ENCODE measurements at places on chromosomes 4 and X.

DNA sequence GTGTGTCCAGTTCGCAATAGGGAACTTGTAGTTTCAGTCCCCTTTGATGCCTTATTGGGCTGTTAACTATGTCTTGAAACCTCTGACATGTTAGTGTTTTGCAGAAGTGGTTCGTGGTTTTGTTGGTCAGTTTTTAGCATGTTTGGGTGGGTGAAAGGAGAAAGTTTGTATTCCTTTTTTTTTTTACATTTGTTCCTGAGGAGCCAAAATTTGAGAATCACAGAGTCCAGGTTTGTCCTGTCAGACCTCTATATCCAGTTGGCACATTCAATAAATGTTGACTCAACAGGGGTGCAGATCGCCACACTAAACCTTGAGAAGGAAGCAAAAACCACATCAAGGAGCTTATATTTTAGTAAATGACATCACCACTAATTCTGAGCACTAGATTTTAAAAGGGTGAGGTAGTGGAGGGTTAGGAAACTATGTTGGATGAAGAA lies 26.2 kb downstream of the DLG3 start:
- DNase-seq = no peak

- DNase-seq = no peak
These were observed 99.3 kb upstream of the GRPR start for GRCh38 chrX:16023790-16024734.

DNA sequence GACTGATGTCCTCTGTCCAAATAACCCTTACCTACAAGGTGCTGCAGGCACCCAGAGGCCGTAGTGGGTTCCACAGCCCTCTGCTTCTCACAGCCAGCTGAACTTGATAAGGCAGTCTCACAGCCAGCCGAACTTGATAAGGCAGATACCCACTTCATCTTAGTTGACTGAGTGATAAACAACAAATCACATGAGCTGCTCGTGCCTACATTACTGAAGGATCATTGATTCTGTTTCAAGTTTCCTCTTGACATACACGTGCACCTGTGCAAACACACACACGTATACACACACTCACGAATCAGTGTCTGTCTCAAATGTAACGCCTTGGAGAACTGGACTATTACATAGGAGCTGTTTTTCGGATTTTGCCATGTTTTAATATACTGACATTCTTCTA lies 276.3 kb downstream of the DCTD start:
- DNase-seq = no peak

GRCh38 chr4:105936901-105937300 lies 41.6 kb downstream of the NPNT start:
- no peak for DNase-seq

DNA sequence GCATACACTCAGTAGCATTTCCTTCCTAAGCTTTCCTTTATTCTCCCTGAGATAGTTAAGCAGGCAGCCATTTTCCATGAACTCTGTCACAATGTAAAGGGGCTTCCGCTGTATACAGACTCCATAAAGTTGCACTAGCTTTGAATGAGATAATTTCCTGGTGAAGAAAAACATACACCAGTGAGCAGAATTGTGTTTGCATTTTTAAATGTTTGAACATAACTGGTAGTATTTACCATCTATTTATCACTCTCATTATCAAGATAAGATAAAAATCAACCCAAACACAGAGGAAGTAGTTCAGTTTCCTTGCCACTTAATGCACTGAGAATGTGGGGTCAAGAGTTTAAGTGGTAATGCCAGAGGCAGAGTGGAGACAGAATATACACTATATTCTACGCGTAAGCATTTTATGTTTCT lies 54.1 kb downstream of the TXK start:
- DNase-seq = no peak

DNA sequence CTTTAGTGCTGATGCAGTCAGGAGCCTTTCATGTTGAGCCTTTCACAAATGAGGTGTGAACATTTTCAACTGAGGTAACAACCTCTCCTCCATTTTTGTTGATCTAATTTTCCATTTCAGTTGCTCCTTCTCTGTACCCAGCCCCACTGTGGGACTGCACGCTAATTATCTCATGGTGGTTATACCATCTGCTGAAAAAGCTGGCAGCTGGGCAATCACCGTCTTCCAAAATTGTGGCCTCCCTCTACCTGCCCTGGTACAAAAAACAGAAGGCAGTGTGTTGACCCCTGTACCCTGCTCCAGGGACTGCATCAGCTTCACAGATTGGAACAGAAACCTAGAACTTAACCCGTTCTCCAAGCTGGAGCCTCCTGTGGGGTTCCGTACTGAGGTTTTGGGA lies 72.4 kb upstream of the LONRF3 start:
- no peak for DNase-seq

DNA sequence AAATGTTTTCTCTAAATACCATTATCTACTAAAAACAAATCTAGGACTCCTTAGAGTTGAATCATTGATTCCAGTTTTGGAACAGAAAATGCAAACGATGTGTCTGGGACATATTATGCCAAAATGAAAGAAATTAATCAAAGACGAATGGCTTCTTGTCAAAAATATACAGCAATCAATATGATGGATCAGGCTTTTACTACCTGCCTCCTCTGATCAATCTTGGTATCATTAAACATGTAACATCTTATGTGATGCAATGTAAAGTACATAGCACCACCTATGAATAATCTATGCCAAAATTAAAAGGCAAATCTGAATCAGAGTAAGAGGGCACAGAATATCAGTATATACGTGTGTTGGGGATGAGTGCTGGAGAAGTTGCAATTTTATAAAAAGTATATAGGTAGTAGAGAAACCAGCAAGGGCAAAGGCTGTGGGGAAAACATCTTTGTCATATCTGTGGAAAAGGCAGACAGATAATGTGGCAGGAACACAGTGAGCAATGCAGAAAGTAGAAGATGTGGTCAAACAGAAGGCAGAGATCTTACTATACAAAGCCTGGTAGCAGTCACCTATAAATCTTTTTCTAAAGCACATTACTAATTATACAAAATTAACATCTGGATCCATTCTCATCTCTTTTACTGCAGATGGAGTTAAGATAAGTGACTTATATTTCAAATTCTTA lies 152.7 kb downstream of the ANTXR2 start:
- no peak for DNase-seq

DNA sequence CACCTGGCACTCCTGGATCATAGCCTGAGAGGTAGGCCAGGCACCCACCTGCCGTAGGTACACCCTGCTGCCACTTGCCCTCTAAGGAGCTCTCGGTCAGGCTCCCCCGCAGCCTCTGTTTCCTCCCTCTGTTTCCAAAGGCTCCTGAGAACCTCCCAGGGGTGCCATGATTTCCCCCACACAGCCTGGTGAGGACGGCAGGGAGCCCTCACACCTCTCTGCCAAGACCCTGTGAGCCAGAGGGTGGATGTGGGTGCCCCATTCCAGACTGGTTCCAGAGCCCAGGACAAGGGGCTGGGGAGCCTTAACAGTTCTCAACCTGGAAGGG lies 1.6 kb upstream of the ABLIM2 start:
- no peak for DNase-seq

GRCh38 chrX:120457766-120458180 lies 11.3 kb downstream of the LAMP2 start:
- no peak for DNase-seq

- no peak for DNase-seq
These were observed 69.9 kb upstream of the WDR1 start for GRCh38 chr4:10186228-10187214.

DNA sequence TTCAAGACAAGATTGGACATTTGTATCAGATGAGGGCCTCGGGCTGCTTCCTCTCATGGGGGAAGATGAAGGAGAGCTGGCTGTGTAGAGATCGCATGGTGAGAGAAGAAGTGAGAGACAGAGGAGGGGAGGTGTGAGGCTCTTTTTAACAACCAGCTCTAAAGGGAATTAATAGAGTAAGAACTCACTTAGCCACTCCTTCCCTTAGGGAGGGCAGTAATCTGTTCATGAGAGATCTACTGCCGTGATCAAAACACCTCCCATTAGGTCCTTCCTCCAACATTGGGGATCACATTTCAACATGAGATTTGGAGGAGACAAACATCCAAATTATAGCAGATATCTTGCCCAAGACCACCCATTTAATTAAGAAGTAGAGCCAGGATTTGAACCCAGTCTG lies 97.0 kb downstream of the ARX start:
- no peak for DNase-seq

DNA sequence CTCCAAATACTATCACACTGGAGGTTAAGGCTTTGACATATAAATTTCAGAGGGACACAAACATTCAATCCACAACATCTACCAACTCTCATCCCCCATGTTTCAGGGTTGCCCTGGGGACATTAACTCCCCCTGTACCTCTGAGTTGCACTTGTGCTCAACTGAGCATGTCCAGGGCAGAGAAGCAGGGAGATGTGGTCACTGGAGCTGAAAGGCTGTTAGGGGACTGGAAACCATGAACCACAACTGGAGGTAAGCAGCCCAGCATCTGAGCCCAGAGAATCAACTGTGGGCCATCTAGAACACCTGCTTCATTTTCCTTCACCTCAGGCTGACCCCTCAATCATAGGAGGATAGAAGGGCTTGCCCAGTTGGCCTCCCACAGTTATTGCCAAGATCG lies 641.1 kb downstream of the MID1IP1 start:
- DNase-seq = no peak

DNA sequence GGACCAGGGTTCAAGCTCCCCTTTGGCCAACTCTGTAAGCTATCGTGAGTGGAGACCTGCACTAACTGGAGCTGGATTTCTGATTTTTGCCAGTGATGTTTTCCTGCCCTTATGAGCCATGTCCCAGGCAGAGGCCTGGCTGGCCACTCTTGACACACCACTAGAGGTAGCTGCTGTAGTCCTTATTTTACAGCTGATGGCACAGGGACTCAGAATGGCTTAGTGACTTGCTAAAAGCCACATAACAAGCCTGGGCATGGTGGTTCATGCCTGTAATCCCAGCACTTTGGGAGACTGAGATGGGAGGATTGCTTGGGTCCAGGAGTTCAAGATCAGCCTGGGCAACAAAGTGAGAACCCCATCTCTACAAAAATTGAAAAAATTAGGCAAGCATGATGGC lies 33.4 kb downstream of the CYTL1 start:
- DNase-seq = peak; percentile 17

GRCh38 chr4:142832022-142832421 lies 14.1 kb downstream of the INPP4B start:
- no peak for DNase-seq

- DNase-seq = no peak
These were observed 71.3 kb upstream of the STS start for GRCh38 chrX:7076245-7076661.

DNA sequence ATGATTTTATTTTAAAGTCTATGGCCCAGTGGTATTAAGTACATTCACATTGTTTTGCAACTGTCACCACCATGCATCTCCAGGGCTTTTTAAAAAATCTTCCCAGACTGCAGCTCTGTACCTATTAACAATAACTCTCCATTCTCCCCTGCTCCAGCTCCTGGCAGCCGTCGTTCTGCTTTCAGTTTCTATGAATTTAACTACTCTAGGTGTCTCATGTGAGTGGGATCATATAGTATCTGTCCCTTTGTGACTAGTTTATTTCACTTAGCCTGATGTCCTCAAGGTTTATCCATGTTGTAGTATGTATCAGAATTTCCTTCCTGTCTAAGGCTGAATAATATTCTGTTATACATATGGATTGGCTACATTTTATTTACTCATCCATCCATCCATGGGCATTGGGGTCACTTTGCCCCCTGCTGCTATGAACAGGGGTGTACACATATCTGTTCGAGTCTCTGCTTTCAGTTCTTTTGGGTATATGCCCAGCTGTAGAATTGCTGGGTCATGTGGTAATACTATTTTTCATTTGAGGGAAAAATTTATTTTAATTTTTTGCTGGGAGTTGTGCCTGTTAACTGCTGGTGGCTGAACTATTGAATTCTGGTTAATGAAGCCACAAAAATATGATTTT lies 131.3 kb downstream of the ARHGAP10 start:
- DNase-seq = no peak

DNA sequence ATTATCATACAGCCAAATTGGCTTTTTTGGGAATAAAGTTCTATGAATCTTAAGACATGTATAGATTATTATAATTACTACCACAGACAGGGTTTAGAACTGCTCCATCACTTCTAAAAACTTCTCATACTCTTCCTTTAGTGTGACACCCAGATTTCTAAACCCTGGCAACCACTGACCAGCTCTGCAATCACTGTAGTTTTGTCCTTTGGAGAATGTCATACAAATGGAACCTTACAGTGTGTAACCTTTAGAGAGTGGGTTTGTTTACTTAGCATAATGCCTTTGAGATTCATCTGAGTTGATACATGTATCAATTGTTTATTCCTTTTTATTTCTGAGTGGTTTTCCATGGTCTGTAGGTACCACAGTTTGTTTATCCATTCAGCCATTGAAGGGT lies 95.0 kb downstream of the TMEM164 start:
- DNase-seq = no peak

DNA sequence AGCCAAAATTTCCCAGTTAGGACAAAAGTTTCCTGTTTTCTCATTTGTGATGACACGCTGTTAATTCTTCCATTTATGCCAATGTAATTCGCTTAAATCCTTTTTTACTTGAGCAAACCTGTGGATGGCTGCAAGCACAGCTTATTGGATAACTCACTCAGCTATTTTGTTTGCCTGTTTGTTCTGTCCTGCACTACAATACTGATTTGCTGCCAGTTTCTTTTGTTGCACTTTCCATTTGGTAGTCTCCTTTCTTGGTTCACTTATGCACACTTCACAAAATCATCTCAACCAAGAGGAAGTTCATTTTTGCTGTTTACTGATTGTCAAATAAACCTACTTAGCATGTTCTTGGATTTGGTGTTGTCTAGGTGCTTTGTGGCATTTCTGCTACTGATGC lies 40.3 kb downstream of the MFAP3L start:
- no peak for DNase-seq

DNA sequence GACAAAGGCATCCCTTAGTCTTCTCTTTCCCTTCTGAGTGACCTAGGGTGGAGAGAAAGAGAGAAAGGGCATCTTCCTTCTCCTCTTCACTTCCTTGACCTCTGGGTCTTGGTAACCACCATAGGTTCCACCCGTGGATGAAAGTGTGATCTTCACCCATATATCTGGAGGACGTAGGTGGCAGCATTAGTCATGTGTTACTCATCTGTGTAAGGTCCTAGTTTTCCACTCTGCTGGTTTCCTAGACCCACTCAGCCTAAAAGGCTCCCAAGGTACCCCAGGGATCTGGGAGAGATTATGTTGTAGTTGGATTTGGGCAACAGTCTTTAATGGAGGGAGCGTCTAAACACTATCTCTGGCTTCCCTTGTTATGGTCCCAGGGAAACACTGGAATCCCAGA lies 45.5 kb upstream of the RAB9B start:
- no peak for DNase-seq

DNA sequence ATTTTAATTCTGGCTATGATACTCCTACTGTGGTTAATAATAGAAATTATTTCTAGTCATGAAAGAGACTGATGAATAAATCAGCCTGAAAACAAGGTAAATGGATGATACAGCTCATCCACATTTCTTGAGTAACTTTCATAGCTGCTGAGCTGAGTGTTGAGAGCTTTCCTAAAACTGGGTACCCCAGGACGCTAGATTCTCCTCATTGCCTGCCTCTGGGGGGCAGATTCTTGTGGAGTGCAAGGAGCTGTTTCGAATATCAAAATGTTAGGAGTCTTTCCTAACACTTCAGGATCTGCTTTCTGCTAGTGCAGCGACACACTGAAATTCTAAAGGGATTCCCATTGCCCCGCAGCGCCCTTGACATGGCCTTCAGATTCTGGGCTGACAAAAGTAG lies 2.1 kb downstream of the MND1 start:
- no peak for DNase-seq

Measured in endothelial cell (in vitro differentiated cells).